ENCODE measurements at places on chromosomes 1 and 21. TPM values are rescaled to one million over a fixed set of nuclear protein-coding genes. Genes with fewer than 3 reads are reported as not detected.

RCSD1 gene
- 0.07 TPM for total RNA-seq

PSRC1 gene
- total RNA-seq, result 22.6 TPM

DFFA gene
- total RNA-seq, result 21.2 TPM

OR2L8 gene
- total RNA-seq, result not detected

LEPR gene
- total RNA-seq, result 1.8 TPM

UBE2U gene
- not detected for total RNA-seq

ECM1 gene
- total RNA-seq, result 2.1 TPM

PFDN2 gene
- 95.5 TPM for total RNA-seq

FAM110D gene
- not detected for total RNA-seq

PLCH2 gene
- total RNA-seq, result 0.53 TPM

FAM72A gene
- total RNA-seq, result 8.7 TPM

VCAM1 gene
- total RNA-seq, result 0.09 TPM

OR2T34 gene
- not detected for total RNA-seq

MXRA8 gene
- total RNA-seq, result 0.44 TPM

RNU1-4 gene
- not detected for total RNA-seq

FAAH gene
- total RNA-seq, result 0.81 TPM

FCER1G gene
- total RNA-seq, result not detected

RAVER2 gene
- 4.3 TPM for total RNA-seq

H3-3A gene
- total RNA-seq, result 396 TPM

CCDC17 gene
- total RNA-seq, result 0.14 TPM

ERMAP gene
- total RNA-seq, result 4.1 TPM

GPR37L1 gene
- 0.14 TPM for total RNA-seq

TFF1 gene
- 26.8 TPM for total RNA-seq

FAM163A gene
- not detected for total RNA-seq

PEA15 gene
- total RNA-seq, result 177 TPM

SLC30A2 gene
- total RNA-seq, result 0.40 TPM

ADAMTSL4 gene
- 6.8 TPM for total RNA-seq

FALEC gene
- total RNA-seq, result not detected

ENAH gene
- 66.8 TPM for total RNA-seq

ERICH3 gene
- not detected for total RNA-seq

SNRNP40 gene
- total RNA-seq, result 44.7 TPM

VAV3 gene
- 0.29 TPM for total RNA-seq

TRIM63 gene
- 1.4 TPM for total RNA-seq

CD1C gene
- not detected for total RNA-seq

CCDC185 gene
- total RNA-seq, result not detected

GJA5 gene
- not detected for total RNA-seq

DHRS3 gene
- total RNA-seq, result 54.9 TPM

KRTAP19-7 gene
- total RNA-seq, result not detected

SPATA21 gene
- total RNA-seq, result not detected

SLAMF7 gene
- 1.7 TPM for total RNA-seq

BCAR3 gene
- 81.0 TPM for total RNA-seq

ZYG11A gene
- 2.7 TPM for total RNA-seq

SPRR2A gene
- total RNA-seq, result not detected

SUSD4 gene
- 0.48 TPM for total RNA-seq

NPPB gene
- total RNA-seq, result not detected

SETD4 gene
- total RNA-seq, result 12.2 TPM

CHODL gene
- not detected for total RNA-seq

RXFP4 gene
- total RNA-seq, result not detected

OR10J1 gene
- total RNA-seq, result not detected

NBL1 gene
- total RNA-seq, result 28.7 TPM

PTGFRN gene
- 15.0 TPM for total RNA-seq

SMIM11 gene
- total RNA-seq, result 8.5 TPM

RUNX3 gene
- total RNA-seq, result 5.7 TPM
